HT1080 (cell line): ENCODE measurements at places on chromosomes 1 and 21. TPM values are rescaled to one million over a fixed set of nuclear protein-coding genes. Genes with fewer than 3 reads are reported as not detected.

GPR153 gene
- total RNA-seq, result 1.9 and 3.4 TPM in 2 replicates

- no peak for DNase-seq
These were observed 32.5 kb downstream of the ZNF644 start for GRCh38 chr1:90989302-90989701.

DNA sequence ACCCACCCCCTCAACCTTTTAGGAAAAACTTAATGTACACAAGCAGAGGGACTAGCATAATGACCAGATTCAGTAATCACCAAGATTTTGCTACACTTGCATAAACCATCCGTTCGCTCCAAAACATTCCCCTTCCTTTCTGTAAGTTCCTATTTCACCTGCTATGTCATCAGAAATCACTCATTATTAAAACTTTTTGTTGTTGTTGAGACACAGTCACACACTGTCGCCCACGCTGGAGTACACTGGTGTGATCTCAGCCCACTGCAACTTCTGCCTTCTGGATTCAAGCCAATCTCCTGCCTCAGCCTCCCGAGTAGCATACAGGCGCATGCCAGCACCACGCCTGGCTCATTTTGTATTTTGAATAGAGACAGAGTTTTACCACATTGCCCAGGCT is 3.4 kb downstream of the MRPL20 start:
- DNase-seq, result no peak

DNA sequence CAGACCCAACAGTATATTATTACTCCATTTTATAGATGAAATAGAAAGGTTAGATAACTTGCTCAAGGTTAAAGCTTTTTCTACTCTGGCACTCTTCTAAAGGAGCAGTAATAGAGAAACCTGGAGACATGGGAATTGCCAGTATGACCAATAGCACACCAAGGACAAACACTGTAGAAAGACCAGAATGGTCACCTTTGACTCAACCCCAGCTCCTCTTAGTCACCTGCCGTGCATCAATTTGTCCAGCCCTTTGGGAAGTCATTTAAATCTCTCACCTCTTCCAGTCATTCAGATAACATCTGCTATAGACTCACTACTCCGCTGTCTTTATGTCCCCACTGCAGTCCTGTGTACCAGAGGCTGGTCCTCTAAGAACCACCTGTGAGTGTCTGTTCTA is 23.9 kb upstream of the SLC44A3 start:
- DNase-seq, result no peak

- DNase-seq, result no peak
These were observed 831 bp upstream of the FOXD2 start for GRCh38 chr1:47436979-47437446.

MAP3K21 gene
- 6.1 and 6.4 TPM in 2 replicates for total RNA-seq
